Stimulated activated CD4-positive, alpha-beta T cell treated with anti-CD3 and anti-CD28 coated beads, Interleukin-15, amount 100 ng/mL, for 24 hours (primary cell): ENCODE measurements at places on chromosomes 1 and 21.
A peak's percentile ranks its signal among the peaks of the same experiment; 100 is the strongest.

DNA sequence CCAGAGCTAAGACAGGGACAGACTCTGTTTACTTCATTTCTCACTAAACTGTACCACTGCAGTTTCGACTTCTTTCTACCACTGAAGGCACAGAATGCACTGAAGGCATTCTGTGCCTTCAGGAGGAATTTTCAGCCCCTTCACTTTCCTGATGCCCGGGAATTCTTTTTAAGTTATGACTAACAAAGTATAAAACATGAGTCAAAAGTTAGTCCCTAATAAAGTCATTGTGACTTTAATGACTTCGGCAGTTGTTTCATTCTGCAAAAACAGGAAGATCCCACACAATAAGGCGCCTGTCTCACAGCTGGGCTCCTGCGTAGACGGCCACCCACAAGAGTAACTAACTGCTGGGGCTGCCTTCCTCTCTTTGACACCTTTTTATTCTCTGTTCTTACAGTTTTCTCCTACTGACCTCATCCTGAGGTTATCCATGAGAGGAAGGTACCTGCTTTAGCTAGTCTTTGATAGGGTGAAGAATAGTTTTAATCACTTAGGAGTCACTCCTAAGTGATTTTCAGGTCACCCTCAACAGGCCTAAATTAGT is 183.9 kb upstream of the SGIP1 start:
- peak; percentile 66 for DNase-seq

DNA sequence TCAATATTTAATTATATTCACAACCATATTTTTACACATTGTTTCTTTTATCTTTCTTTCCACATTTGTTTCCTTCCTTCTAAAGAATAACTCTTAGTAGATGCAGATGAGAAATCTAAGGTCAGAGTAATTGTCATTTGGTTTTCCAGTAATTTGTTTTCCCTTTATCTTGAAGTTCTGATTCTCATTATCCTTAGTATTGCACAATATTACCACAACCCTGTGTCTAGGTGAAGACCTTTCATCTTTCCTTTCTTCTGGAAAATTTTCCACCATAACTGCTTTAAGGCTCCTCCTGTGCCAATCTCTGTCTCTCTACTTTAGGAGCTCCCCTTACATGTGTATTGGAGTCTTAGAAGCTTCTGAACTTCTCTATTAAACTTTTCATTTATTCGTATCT is 209.0 kb downstream of the DPYD start:
- no peak for DNase-seq

GRCh38 chr1:93219443-93219842 is 38.9 kb downstream of the CCDC18 start:
- DNase-seq: peak; percentile 32

DNA sequence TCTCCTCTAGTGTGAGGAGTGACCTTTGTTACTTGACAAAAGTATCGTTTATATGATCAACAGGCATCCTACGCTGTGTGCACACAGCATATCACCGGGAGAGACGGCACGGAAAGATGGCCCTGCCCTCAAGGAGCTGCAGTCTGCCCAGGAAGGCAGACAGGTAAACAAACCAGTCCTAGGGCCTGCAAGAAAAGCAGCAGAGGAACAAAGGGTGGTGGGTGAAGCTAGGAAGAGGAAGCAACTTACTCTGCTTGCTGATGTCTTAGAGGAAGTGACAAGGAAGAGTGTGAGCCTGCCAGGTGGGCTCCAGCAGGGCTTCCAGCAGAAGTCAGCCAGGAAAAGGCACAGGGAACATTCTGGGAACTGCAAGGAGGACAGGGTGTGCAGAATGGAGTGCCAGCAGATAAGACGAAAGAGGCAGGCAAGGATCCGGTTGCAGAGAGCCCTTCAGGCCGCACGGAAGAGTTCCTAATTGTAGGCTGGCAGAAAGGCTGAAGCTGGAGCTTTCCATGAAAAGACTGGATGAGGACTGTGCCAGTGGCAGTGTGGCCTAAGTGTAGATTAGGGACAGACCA is 106.7 kb downstream of the SLC45A1 start:
- DNase-seq: peak; percentile 58

DNA sequence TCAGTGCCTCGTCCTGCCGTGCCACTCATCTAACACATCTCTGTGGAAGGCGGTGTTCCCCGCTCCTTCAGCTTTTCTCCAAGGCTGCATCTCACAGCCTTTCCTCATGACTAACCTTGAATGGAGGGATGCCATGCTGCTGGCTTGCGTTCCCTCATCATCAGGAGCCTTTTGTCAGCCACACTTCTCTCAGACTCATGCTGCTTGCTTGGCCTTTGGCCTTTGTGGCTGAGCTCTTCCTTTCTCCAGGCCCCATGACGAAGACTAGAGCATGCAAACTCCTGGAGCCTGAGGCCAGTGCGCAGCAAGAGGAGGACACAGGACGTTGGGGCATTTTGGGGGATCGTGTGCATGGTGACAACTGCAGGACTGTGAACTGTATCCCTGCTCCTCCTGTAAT is 70.8 kb downstream of the SYT2 start:
- no peak for DNase-seq

DNA sequence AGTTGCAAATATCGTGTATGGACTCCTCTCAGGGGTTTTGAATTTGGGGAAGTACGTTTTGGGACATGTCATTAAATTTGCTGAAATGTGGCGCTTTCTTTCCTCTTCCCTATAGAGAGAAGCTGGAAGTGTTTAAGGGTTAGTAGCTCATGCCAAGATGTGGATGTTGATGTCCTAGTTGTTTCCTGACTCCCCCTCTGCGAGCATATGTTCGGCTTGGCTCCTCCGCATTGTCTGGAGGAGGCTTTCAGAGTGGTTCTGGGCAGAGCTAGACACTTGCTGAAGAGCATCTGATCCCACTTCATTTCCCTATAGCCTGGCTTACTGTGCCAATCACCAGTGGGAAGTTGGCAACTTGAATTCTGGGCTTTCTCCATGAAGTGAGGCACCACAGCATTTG is 347.4 kb upstream of the B3GALT2 start:
- DNase-seq: no peak

GRCh38 chr1:168220470-168220871 is 5.3 kb upstream of the SFT2D2 start:
- no peak for DNase-seq

DNA sequence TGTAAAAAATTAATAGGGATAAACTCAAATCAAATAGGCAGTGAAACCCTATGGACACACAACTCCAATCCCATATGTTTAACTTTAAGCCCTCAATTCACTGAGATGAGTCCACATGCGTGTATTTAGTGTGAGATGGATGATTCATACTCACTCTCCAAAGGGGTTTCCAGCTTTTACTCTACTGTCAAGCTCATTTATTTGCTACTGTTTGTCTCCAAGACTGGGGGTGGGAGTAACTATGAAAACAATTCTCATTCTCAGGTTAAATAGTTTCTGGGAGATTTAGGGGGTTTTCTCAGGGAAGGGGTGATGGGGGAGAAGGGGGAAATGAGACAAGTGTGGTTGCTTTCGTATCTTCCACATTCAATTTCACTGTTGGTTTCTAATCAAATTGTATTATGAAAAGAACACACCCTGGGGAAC is 2.7 kb downstream of the RAB29 start:
- DNase-seq: no peak

DNA sequence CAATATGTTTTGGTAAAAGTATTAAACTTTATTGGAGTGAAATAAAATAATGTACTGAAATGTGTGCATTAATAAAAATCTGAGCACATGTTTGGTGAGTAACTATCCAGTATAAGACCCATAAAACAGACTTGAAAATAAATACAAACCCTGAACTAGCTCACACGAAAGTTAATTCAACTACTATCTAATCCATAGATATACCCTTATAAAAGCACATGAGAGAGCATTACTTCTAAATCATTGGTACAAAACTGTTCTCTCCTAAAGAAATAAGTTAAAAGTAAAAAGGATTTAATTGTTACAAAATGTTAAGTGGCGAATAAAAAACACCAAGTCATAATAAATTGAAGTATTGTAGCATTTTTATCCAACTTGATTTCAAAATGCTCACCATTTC is 295.6 kb downstream of the PTPRC start:
- DNase-seq: no peak
